ENCODE measurements at places on chromosomes 3 and 15. TPM values are rescaled to one million over a fixed set of nuclear protein-coding genes. Genes with fewer than 3 reads are reported as not detected.

LMAN1L gene
- total RNA-seq = 23.5 TPM

DNA sequence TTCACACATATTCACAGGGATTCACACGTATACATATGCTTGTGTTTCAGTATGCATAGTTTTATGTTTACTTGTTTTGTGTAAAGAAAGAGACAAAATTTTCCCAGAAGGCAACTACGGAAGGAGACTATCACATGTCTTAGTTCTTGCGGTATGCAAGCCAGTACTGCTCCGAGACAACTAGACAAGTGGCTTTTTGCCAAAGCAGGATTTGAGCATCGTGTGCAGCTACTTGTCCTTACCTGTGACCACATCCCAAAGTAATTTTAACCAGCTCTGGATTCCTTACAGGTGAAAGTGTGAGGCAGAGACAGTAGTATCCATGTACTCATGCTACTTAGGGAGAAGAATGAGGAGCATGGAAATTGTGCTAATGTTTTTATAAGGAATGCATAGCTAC, 591.4 kb upstream of the NR2F2 start:
- DNase-seq = no peak

DNA sequence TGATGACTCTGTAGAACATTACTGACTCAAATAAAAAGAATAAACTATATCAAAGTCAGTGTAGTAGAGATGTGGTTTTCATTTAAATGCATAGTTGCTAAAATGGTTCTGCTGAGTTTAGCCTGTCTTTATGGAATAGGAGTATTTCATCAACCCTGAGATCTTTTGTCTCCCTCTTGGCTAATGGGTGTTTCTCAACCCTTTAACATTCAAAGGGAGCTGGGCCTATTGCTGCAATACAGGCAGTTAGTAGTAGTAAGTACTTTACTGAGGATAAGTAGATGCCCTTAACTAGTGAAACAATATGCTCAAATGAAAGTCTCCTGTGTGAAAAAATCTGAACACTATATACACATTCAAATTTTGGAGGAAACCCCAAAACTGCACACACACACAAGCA, 184.7 kb upstream of the TTC14 start:
- no peak for DNase-seq

- no peak for DNase-seq
Measured at GRCh38 chr3:16950845-16951244, 66.1 kb downstream of the PLCL2 start.

DNA sequence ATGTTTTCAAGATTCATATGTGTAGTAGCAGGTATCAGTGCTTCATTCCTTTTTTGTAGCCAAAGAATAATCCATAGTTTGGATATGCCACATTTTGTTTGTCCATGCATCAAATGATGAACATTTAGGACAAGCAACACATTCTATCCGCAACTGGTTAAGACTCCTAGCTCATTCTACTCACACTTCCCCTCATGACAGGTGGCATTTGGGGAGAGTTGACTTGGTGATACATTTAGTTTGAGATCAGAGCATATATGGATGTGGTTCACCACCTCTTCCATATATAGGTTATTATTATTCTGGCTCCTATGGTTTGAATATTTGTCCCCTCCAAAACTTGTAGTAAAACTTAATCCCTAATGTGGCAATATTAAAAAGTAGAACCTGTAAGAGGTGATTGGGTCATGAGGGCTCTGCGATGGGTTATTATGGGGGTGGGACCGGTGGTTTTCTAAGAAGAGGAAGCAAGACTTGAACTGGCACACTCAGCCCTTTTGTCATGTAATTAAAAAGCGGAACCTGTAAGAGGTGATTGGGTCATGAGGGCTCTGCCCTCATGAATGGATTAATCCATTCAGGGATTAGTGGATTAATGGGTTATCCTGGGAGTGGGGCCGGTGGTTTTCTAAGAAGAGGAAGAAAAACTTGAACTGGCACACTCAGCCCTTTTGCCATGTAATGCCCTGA, 75.3 kb upstream of the HRH1 start:
- DNase-seq = no peak

Measured in left ventricle myocardium superior (tissue), 1 donor.